ENCODE measurements at places on chromosomes 2 and 18.

GRCh38 chr2:226835420-226835795, 446 bp upstream of the RHBDD1 start:
- no peak for DNase-seq

DNA sequence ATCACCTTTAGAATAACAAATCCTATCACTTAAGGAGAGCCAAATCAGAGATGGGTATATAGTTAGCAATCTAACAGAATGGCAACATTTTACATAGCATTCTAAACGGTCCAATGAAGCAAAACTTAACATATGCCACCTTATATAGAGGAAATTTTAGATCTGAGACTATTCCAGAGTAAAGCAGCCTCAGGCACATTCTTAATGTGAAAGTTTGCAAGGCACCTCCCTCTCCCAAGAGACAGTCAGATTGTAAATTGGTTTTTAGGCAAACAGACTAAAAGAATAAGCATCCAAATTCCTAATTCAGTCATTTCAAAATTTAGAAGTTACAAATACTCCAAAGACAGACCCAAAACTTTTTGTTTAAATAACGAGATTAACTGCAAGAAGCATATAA, 292.9 kb downstream of the STK39 start:
- DNase-seq, result no peak

DNA sequence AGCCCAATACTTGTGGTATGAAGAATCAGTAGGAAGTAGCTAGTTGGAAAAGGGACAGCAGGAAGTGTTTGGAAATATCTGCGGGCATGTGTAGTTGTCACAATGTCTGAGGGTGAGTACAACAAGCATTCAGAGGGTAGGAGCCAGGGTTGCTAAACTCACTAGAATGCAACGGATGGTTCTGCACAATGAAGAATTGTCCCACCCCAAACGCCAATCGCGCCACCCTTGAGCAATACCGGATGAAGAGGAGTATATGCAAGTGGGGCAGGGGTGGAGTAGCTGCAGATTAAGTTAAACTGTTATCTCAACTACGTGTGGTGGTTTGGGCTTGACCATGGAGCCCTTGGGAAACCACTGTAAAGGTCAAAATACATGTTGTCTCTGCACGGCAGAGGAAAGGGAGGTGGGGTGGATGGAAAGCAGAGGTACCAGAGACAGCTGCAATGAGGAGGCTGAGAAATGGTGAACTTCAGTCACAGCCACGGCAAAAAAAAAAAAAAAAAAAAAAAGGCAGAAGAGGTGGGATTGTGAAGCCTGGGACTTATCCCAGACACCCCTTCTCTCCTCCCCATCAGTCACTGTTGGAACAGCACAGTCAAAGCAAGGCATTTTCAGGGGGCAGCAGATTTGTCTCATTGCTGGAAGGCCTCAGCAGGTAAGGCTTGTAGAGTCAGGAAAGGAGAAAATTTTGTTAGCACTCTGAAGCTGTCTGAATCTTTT, 5.2 kb downstream of the CCL20 start:
- DNase-seq, result no peak

DNA sequence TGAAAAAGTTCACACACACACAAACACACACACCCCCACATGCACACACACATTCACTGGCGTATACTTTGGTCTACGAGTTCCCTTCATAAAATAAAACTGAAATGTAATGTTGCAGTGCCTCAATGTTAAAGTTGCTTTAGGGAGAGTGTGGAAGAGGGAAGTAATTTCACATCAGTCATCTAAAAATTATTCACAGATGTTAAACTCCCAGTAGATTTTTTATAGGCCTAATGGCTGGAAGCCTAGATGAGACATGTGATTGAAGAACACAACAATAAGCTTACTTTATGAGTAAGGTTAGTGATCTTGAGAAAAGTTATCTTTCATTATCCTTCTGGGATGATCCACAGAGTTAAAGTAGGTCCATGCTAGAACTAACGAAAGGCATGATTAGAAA, 506.7 kb upstream of the CNTNAP5 start:
- no peak for DNase-seq

DNA sequence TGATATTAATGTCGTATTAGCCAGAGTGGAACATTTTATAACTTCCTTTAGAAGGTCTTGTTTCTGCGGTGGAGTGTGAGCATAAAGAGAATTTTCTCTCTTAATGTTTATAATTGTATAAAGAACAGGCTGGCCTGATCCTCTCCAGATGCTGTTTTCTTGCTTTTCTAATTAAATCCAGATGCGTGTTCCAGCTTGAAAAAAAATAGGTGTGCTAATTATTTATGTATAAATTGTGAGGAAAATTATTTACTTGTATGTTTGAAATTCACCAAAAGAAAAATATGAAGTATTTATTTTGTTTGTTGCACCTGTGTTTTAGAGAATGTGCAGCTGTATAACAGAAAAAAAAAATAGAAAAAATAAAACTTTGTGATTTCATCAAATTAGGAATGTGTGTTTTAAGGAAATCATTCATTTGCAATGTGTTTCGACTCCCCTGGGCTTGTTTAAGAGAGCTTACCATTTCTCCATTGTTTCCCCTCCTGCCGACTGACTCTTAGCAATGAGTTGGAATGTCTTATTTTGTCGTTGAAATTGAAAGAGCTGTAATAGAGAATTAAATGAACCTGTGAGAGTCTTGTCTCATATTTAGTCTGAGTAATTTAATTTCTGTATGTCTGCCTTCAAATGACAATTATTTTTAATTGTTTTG, 220.1 kb upstream of the NXPH2 start:
- no peak for DNase-seq

- DNase-seq, result peak; percentile 68
These were observed 37.3 kb upstream of the TANK start for GRCh38 chr2:161122772-161123530.

DNA sequence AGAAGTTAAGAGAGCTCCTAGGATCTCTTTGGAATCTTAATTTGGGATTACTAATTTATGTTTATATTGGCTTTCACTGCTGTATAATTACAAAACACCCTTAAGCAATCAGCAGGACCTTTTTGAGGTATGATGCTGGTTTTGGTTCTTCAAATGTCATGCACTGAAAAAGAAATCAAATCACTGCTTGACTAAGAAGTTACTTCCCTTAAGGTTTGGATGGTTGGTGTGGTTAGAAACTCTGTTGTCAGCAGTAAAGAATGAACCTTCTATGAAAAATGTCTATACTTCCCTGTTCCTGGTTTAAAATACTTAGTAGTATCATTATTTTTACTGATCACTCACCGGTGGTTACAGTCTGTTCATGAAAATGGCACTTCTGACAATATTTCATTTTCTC, 5.5 kb downstream of the COLEC12 start:
- DNase-seq, result no peak
